Dermis microvascular lymphatic vessel endothelial cell (primary cell): ENCODE measurements at places on chromosomes 3 and 15. TPM values are rescaled to one million over a fixed set of nuclear protein-coding genes. Genes with fewer than 3 reads are reported as not detected.

Gene ZNF80
- total RNA-seq = not detected in 2 replicates

Gene INKA1
- 13.6 and 15.0 TPM in 2 replicates for total RNA-seq

Gene CADPS
- not detected in 2 replicates for total RNA-seq

Gene ZNF660
- total RNA-seq = 0.51 and 0.76 TPM in 2 replicates

Gene SIDT1
- total RNA-seq = under 0.01 TPM in 1 of 2 replicates, not detected in the other

Gene ATP6V1A
- total RNA-seq = 123 and 156 TPM in 2 replicates

Gene GRIP2
- not detected in 2 replicates for total RNA-seq

Gene FAM98B
- total RNA-seq = 4.9 and 5.9 TPM in 2 replicates

Gene OCA2
- not detected in 2 replicates for total RNA-seq

Gene RARRES1
- total RNA-seq = 1.7 and 3.4 TPM in 2 replicates

Gene ACOX2
- 1.0 and 1.6 TPM in 2 replicates for total RNA-seq

Gene RHCG
- total RNA-seq = not detected in 2 replicates

Gene GABRB3
- 0.13 TPM in 2 replicates for total RNA-seq

Gene CAMKV
- not detected in 2 replicates for total RNA-seq

Gene PARP6
- 7.1 and 13.3 TPM in 2 replicates for total RNA-seq

Gene SPINK8
- not detected in 2 replicates for total RNA-seq

Gene GHRL
- 0.39 and 0.51 TPM in 2 replicates for total RNA-seq

Gene CHRNA7
- 0.38 and 0.64 TPM in 2 replicates for total RNA-seq

Gene PRC1
- total RNA-seq = 40.8 and 108 TPM in 2 replicates

Gene CALML4
- 1.3 and 1.4 TPM in 2 replicates for total RNA-seq

Gene PP2D1
- not detected in 2 replicates for total RNA-seq

Gene SLC2A2
- not detected in 2 replicates for total RNA-seq

Gene EPHB3
- total RNA-seq = 0.13 and 0.25 TPM in 2 replicates

Gene SPESP1
- total RNA-seq = 1.4 and 1.9 TPM in 2 replicates

Gene GPR171
- total RNA-seq = not detected in 2 replicates
